ENCODE measurements at places on chromosomes 3 and 15.

DNA sequence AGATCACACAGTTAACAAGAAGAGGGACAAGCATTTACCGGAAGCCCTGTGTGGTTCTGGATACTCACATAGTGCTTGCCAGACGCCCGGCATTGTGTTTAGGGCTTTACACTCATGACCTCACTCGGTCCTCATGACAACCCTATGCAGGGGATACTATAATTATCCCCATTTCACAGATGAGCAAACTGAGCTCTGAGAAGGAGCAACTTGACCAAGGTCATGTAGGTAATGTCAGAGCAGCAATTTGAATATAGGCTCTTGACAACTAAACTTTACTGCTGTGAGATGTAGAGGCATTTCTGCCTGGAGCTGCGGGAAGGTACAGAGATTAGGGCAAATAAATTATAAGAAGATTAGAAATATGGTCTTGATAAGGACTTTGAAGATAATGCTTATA is 70.0 kb downstream of the SAMMSON start:
- no peak for DNase-seq

DNA sequence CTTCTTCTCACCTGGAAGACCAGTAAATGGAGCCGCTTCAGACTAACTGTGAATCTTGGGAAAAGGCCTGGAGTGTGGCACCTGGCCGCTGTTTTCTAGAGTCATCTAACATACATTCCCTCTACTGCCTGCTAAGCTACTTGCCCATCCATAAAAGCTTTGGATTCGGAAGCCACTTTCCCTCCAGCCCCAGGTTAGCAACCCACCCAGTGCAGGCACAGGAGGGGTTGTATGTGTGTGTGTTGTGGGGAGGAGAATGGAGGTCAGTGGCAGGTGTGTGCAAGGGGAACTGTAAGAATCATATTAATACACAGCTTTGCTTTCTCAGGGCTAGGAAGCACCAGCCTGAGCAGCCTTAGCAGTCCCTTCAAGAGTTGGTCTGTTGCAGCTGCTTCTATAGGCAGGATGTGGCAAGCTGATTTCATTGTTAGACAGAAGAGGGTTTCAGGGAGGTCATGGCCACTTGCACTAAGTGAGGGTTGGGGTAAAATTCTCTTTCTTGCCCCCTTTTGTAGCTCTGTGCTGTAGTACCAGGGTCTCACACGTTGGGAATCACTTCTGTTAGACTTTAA is 8.9 kb downstream of the NSUN3 start:
- no peak for DNase-seq

DNA sequence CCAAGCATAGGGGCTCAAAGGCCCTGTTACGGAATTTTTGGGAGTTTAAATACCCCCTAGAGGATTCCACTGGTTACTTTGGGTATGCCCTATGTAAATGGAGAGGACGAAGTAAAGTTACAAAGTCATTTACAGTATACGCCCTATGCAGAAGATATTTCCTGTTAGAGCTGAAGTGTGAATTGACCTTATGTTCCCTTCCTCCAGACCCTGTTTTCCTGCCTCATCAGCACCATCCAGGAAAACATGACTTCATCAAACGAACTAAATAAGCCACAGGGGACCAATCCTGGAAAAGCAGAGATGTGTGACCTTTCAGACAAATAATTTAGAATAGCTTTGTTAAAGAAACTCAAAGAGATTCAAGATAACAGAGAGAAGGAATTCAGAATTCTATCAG is 177.4 kb downstream of the SQOR start:
- no peak for DNase-seq

DNA sequence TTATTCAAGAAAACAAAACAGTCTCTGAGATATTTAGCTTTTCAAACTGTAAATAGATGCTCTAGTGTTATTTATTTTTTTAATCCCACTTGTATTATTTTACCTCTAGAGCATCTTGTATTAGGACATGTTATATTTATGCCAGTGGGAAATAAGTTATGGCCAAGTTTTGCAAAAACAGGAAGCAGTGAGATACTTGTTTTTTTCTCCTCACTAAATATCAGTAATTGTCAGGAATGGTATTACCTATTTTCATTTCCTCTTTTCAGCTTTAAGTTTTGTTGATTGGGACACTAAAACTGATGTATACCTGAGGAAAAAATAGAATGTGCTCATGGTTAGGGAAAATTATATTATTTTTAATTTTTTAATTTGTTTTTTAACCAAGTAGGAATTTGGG is 8.6 kb upstream of the IL20RB start:
- no peak for DNase-seq

DNA sequence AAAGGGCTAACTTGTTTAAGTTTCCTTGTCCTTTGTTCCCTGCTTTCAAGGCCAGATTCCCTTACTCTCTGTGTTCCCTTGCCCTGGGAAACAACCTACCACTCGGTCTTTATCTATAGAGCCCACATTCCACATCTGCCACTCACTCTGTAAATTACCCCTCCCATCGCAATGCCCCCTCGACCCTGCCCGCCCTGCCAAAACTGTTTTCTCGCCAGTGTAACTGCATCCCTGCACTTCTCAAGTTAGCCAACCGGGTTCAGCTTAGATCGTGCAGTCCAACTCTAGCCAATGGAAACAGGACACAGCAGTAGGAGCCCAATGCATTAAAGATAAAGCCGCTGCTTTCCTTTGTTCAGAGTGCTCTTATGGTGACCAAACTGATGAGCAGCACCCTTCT is 263.6 kb downstream of the TBL1XR1 start:
- no peak for DNase-seq

GRCh38 chr3:184937611-184938010 is 125.6 kb downstream of the VPS8 start:
- no peak for DNase-seq

GRCh38 chr15:100308213-100308600 is 33.6 kb downstream of the ADAMTS17 start:
- DNase-seq = no peak

GRCh38 chr3:143786219-143787191 is 61.8 kb downstream of the SLC9A9 start:
- no peak for DNase-seq

DNA sequence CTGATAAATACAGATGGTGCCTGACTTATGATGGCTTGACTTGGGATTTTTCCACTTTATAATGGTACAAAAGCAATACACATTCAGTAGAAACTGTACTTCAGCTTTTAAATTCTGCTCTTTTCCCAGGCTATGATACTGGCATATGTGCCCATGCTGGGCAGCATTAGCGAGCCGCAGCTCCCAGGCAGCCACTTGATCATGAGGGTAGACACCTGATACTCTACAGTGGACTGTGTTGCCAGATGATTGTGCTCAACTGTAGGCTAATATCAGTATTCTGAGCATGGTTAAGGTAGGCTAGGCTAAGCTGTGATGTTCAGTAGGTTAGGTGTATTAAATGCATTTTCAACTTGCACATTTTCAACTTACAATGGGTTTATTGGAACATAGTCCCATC is 17.7 kb upstream of the FEM1B start:
- DNase-seq = no peak

GRCh38 chr3:151537726-151538125 is 76.9 kb upstream of the IGSF10 start:
- peak; percentile 16 for DNase-seq

GRCh38 chr15:28993051-28993719 is 107.4 kb downstream of the APBA2 start:
- DNase-seq = peak; percentile 57
